ENCODE measurements at places on chromosomes 3 and 15.

DNA sequence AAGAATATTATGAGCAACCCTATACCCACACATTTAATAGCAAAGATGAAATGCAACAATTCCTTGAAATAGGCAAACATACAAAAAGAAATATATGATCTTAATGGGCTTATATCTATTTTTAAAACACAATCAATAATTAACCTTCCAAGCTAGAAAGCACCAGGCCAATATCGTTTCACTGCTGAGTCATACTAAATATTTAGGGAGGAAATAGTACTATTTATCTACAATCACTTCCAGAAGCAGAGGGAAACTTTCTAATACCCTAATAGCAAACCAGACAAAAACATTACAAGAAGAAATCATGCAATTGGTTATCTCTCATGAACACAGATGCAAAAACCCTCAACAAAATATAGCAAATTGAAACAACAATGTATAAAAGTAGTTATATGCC is 207.8 kb downstream of the MTHFS start:
- no peak for DNase-seq

- no peak for DNase-seq
Observed at GRCh38 chr3:73212683-73213082, 151.2 kb downstream of the EBLN2 start.

- DNase-seq: no peak
Observed at GRCh38 chr15:29377161-29377560, 107.5 kb upstream of the NSMCE3 start.

DNA sequence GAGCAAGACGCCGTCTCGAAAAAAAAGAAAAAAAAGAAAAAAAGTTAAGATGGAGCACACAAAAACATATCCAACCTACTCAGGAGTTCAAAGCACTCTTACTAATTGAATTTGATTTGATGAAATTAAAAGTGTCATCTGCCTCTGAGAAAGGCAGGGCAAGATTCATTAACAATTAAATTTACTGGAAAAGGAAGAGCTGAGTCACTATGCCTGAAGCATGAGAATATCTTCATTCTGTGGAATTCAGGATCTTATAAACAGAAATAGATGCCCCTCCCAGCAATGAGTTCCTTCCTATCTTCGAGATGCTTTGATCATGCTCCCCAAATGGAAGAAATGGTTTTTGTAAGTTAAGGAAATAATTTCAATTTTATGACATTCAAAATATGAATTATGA is 61.0 kb upstream of the ST3GAL6 start:
- DNase-seq: no peak

DNA sequence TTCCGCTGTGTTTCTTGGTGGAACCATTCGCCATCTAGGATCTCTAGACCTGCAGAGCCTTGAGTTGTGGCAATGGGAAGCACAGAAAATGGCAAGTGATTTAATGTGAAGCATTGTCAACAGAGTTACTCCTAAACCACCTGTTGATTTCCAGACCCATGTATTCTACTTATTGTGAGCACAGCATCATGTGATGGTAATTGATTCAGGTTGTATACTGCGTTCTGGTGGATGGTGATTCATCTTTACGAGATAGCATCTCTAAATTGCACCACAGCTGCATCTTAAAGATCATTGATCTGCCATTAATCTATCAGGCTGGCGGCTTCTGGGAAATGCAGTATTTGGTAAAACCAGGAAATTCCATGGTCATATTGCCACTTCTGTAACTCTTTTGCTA is 7.4 kb downstream of the RTP4 start:
- no peak for DNase-seq

DNA sequence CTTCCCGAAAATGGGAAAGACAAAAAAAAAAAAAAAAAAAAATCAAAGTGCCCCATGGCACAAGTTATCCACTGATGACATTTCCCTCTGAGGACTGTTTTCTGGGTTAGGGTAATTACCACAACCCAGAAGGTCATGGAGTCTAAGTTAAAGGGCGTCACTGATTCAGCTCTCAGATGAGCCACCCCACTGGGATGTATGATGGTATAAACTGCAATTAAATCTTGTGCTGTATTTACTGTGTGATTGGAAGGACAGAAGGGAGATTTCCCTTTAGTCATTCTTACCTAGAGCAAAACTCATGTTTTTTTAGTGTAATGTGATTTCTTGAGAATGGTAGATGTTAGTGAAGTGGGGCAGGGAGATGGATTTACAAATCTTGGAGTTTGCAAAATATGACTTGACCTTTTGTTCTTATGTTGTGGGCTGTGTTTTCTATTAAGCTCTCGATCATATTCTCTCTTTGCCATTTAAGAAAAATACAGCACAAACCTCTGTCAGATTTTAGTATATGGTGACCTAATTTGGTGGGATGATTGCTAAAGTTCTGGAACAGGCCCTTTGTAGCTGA is 244.2 kb downstream of the PTPRG start:
- DNase-seq: no peak

GRCh38 chr3:34868935-34869334 is 770.4 kb upstream of the ARPP21 start:
- DNase-seq: no peak

- no peak for DNase-seq
Observed at GRCh38 chr3:30512576-30512975, 93.8 kb upstream of the TGFBR2 start.

GRCh38 chr3:10319251-10319650 is 1.7 kb downstream of the SEC13 start:
- DNase-seq: no peak

- DNase-seq: no peak
Observed at GRCh38 chr3:51328206-51328605, 56.9 kb upstream of the MANF start.

Data from OCI-M1 (cell line).